ENCODE measurements at places on chromosomes 1 and 21.

- H3K4me1 ChIP-seq = no peaks in the 10 kb centered on the region
- DNase-seq = no peak
- H3K4me3 ChIP-seq = no peak overlapping the region
- H3K27ac ChIP-seq = no peak overlapping the region
- H3K27me3 ChIP-seq = no peaks in the 10 kb centered on the region
Observed at GRCh38 chr1:33070628-33071027, 10.3 kb upstream of the AZIN2 start.

- no peak overlapping the region for H3K27ac ChIP-seq
- no peaks in the 10 kb centered on the region for H3K27me3 ChIP-seq
- DNase-seq = no peak
- H3K36me3 ChIP-seq = no peaks in the 10 kb centered on the region
- no peak overlapping the region for H3K4me3 ChIP-seq
- no peaks in the 10 kb centered on the region for H3K4me1 ChIP-seq
Observed at GRCh38 chr1:4087530-4088420, 187.7 kb upstream of the C1orf174 start.

DNA sequence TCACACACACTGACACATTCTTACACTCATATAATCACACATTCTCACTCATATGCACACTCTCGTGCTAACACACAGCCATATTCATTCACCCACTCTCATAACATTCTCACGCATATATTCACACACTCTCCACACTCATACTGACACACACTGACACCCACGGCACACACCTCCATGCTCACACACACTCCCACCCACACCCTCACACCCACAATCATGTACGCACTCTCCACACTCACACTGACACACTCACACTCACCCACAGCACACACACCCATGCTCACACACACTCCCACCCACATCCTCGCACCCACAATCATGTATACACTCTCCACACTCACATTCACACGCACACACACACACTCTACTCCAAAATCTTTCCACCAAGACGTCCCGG, 38.2 kb downstream of the SYF2 start:
- no peaks in the 10 kb centered on the region for H3K27me3 ChIP-seq
- no peak overlapping the region for H3K4me3 ChIP-seq

GRCh38 chr1:228508840-228509415, 21.7 kb downstream of the RNF187 start:
- no peak overlapping the region for H3K4me3 ChIP-seq
- no peaks in the 10 kb centered on the region for H3K36me3 ChIP-seq
- H3K27me3 ChIP-seq = no peaks in the 10 kb centered on the region

GRCh38 chr1:6421266-6421665, 1.5 kb upstream of the HES2 start:
- no peak overlapping the region for H3K4me3 ChIP-seq
- peaks cover 63% of the 10 kb centered on the region for H3K27me3 ChIP-seq
- no peak overlapping the region for H3K27ac ChIP-seq
- H3K4me1 ChIP-seq = peaks cover 46% of the 10 kb centered on the region
- no peak for DNase-seq

GRCh38 chr1:90753556-90753955, 36.5 kb upstream of the BARHL2 start:
- H3K27ac ChIP-seq = no peak overlapping the region
- no peaks in the 10 kb centered on the region for H3K4me1 ChIP-seq
- DNase-seq = no peak
- H3K4me3 ChIP-seq = no peak overlapping the region
